Cardiac fibroblast (primary cell): ENCODE measurements at places on chromosomes 2 and 18.
A peak's percentile ranks its signal among the peaks of the same experiment; 100 is the strongest.

GRCh38 chr18:27863780-27864430 lies 313.0 kb downstream of the CDH2 start:
- no peak for DNase-seq

DNA sequence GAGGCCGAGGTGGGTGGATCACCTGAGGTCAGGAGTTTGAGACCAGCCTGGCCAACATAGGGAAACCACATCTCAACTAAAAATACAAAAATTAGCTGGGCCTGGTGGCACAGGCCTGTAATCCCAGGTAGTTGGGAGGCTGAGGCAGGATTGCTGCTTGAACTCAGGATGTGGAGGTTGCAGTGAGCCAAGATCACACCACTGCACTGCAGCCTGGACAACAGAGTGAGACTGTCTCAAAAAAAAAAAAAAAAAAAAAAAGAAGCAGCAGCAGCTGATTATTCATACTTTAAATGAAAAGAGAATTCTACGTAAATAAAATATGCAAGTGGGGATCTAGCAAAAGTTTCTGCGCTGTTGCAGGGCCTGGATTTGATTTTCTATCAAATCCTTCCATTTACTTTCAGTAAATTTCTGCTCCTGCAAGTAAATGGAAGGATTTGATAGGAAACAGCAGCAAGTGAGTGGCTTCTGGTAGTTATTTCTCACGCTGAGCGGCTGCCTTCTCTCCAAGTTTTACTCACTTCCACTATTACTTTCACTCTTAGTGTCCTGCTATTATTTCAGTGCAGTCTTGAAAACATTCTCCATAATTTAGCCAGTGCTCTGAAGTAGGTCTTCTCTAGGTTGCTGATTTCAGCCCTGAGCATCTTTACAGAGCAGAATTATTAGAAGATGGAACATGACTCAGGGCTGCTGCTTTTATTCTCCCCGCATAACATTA lies 68.4 kb downstream of the SLC16A14 start:
- DNase-seq: no peak

DNA sequence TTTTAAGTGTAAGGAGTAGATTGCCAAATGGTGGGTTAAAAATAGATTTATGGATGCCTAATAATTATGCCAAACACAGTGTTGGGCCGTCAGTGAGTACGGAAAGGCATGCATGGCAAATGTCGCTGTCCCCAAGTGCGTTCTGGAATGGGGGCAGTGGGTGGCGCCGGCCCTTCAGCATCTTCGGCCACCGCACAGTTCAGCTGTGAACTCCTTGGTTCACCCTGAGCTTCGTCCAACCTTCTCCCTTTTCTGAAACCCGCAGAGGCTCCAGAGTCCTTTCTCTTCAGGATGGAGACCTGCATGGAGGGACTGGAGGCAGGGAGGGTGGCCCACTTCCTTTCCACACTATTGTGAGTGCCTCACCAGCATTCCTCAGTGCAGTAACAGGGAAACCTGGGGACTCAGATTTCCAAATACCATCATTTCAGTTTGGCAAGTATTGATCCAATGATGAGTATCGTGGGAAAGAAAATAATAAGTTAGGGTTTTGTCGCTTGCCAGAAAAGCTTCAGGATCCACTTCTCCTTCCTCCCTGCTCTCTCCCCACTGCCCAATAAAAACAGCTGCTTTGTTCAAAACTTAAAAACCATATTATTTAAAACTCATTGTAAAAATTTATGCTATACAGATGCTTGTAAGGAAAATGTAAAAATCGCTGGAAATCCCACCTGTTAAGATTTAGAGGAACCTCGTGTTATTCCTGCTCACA lies 74.6 kb upstream of the TXNDC2 start:
- no peak for DNase-seq

- DNase-seq: no peak
Measured at GRCh38 chr18:9870431-9871008, 15.3 kb upstream of the TXNDC2 start.

DNA sequence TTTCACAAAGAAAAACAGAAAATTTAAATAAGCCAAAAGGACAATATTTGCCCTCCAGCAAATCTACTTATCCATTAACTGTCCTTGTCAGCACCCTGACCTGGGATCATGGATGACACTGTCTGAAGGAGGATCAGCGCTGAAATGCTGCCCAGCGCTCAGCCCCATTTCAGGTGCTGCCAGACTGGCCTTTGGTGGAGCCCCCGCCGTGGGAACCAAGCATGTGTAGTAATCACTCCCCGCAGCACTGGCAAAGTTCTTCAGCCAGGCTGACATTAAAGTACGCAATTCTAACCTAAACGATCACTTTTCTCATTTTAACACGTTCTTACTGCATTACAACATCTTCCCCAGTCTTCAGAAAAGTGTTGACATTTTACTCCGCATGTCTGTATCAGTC lies 108.6 kb upstream of the GPC1 start:
- no peak for DNase-seq

DNA sequence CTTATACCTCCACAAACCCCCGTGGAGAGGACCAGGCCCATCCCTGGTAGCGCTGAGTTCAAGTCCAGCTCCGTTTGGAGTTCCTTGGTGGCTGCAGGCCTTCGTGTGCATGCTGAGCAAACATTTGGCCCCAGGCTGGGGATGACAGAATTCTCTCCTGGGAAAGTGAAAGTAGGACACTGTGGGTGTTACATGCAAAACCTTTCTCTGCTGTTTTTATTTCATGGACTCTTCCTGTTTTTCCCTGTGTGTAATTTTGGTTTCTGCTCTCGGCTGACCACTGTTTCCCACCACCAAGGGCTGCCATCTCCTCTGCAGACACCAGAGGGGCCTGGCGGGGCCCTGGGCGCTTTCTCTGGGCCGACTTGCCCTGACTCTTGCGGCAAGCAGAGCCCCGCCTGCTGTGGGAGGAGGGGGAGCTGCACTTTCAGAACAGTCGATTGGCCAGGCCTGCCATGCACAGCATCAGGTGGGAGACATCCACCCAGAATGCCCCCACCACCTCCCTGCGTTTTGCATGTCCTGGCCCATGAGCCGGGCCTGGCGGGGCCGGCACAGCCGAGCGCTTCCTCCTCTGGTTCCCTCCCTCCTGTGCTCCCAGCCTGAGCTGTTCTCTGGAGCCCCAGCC lies 102.4 kb downstream of the CABLES1 start:
- peak; percentile 65 for DNase-seq

DNA sequence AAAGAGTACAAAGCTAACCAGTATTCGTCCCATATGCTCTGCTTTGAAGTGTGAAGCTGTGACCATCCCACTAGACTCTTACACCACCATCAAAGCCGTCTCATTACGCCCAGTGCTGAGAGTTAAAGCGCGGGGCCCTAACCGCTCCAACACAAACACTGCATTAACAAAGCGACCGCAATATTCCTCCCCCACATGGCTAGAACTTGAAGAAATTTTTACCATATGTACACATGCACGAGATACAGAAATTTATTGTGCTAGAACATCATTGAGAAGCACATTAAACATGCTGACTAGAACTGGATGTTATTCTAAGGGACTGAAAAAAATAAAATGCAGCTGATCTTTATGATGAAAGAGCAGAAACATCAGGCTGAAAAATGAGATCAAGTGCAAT lies 20.5 kb downstream of the FTCDNL1 start:
- DNase-seq: no peak

DNA sequence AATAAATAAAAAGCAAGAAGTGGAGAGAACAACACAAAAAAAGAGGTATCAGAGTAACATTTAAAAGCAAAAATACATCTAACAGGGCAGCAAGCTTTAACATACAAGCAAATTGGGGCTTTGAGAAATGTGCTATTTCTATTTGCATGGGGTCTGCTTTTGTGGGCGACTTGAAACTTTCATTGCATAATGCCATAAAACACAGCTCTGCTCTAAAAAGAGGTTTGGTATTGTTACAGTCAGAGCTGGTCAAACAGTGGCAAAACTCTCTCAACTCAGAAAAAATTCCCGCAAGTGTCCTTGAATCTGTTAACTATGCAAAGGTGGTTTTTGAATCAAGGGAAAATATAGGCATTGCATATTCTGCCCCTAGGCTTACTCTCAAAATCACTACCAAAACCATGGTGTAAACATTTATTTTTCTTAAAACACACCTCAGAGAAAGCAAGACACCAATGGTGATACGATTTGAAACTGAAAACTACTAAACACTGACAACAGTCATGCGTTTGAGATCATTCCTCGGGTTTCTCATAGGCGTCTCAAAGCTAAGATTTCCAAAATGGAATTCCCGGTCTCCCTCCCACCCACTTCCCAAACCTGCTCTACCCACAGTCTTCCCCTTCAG lies 45.5 kb downstream of the RNF152 start:
- DNase-seq: no peak

- no peak for DNase-seq
Measured at GRCh38 chr2:78118037-78118436, 595.9 kb upstream of the LRRTM4 start.

- DNase-seq: no peak
Measured at GRCh38 chr2:44167311-44167907, 1.3 kb upstream of the PPM1B start.

DNA sequence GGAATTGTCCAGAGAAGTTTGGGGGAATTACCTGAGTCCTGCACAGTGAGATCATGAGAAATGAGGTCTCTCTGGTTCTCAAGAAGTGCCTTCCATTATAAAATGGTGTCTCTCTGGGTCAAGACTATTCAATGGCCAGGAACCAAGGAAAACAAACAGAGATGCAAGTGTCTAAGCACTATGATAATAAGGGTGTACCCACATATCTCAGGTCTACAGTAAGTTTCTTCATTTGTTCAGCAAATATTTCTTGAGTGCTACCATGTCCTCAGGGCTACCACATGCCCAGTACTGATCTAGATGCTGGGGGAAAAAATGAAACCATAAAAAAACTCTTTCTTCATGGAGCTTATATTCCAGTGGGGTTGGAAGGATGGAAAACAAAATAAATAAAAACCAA lies 170.0 kb downstream of the ACKR3 start:
- DNase-seq: no peak

GRCh38 chr2:36695746-36696415 lies 626 bp upstream of the VIT start:
- DNase-seq: peak; percentile 45

GRCh38 chr2:46335391-46336282 lies 38.4 kb downstream of the EPAS1 start:
- DNase-seq: peak; percentile 93

DNA sequence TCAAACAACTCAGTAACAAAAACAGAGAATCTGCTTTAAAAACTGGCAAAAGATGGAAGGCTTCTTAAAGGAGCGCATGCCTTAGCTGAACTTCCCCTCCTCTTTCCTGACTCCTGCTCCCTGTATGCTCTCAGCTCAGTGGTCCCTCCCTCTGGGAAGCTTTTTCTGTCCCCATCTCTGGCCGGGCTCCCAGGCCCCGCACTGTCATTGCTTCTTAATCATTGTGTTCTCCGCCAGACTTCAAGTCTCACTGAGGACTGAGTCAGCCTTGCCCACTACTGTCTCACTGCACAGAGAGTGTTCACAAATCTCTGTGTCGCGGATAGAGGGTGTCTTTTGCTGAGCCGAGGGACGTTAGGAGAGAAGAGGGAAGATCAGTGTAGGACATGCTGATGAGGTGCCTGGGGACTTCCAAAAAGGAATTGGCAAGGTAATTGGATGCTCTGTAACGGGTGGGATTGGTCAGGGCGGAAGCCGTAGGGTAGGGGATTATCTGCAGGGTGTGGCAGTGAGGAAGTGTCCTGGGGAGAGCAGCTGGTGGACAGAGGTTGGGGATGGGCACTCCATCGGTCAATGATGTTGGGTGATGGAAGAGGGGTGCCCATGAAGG lies 16.2 kb downstream of the TOGARAM2 start:
- no peak for DNase-seq

DNA sequence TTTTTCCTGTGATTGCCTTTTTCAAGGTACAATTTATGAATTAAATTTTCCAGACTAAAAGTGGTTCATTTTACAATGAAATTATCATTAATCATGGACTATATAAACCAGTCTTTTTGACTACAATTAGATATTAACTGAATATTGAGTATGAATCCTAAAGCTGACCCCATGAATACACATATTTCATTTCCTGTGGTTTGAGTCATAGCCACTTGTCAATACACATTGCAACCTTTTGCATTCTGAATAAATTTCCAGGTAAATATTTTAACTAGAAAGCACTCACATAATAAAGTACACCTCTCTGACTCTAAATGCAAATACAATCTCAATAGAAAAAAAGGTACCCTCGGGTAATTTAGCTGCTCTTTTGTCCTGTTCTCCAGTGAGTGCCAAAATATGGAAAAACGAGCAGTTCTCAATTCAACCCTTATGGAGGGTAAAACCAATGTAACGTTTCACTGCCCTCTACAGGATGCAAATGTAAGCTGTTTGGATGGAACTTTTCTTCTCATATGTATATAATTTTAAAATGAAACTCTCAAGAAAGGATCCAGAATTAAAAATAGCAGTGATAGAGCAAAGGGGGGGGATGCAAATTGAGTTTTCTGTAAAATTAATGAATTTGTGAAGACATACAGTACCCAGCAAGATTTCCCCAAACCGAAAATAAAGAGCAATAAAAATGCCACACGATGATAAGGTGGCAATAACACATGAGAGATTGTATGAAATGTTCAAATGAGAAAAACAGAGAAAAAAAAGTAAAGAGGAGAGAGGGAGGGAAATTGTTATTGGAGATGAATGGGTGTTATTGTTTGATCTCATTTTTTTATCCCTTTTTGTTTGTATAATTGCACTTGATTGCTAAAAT lies 1795.7 kb upstream of the PIK3C3 start:
- peak; percentile 70 for DNase-seq

GRCh38 chr2:240146627-240147278 lies 6.3 kb upstream of the OTOS start:
- no peak for DNase-seq

GRCh38 chr18:45619062-45619825 lies 4.0 kb downstream of the SLC14A2 start:
- no peak for DNase-seq

- no peak for DNase-seq
Measured at GRCh38 chr18:24011123-24011917, 3.2 kb upstream of the TTC39C start.

DNA sequence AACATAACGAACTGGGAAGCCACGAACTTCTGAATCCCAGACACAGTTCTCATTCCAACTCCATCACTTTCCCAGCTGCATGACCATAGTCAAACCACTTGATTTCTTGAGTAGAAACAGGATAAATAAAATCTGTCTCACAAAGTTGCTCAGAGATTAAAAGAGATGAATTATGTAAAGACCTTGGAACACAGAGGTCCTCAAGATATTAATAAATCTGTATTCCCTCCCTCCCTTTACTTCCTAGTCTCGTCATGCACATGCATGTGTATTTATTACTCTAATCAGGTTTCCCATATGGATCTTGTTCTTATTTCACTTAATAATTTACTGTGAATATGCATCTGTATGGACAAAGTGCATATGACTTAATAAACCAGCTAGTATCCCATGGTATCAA lies 21.1 kb upstream of the CSRNP3 start:
- DNase-seq: no peak

DNA sequence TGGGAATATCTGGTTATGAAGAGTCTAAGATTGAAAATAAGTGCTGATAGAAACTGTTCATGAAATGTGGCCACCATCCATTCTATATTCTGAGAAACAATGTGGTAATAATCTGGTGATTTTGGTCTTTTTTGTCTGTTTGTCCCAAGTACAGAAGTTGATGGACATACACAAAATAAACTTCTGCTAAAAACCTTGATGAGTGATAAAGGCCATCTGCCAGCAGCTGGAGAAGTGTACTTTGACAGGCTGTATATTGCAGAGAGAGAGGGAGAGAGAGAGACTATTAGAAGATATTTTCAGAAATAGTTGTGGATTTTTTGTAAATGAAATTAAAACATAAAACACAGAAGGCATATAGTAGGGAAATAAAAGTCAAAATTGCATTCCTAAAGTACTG lies 96.9 kb upstream of the NABP1 start:
- DNase-seq: no peak
